ENCODE measurements at places on chromosomes 3 and 15.

- DNase-seq = no peak
Observed at GRCh38 chr3:46098319-46098761, 71.1 kb upstream of the XCR1 start.

GRCh38 chr3:184687363-184688015 is 24.4 kb downstream of the MAGEF1 start:
- peak; percentile 36 for DNase-seq

DNA sequence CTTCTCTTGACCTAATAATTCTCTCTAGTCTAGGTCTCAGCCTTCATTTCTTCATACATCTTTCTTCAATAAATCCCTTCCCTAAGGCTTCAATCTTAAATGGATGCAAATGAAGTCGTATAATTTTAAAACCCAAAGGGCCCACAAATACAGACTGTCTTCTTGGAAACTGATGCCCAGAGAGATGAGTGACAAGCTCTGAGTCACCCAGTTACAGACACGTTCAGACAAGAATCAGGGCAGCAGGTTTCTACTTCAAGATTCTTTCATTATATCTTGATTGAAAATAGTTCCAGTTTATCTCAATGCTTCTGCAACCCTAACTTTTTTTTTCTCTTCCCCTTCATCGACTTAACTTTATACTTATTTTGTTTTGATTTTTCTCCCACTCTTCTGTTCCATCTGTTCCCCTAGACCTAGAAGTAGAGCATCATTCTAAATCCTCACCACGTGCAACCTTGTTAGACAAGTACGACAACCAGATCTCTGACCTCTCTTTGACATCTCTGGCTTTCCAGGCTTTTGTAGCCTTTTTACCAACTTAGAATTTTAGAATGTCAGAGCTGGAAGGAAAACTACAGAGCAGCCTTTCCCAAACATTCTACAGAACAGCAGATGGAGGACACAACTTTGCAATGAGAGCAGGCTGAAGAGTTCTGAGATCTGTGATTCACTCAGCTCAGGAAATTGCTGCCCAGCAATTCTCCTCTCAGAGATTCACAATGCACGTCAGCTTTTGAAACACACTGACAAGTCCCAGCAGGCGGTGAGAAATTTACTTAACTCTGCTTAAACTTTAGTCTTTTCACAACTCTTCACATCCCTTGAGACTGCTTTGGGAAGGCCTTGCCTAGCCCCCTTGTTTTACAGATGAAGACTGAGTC is 25.3 kb downstream of the NCEH1 start:
- DNase-seq = no peak

DNA sequence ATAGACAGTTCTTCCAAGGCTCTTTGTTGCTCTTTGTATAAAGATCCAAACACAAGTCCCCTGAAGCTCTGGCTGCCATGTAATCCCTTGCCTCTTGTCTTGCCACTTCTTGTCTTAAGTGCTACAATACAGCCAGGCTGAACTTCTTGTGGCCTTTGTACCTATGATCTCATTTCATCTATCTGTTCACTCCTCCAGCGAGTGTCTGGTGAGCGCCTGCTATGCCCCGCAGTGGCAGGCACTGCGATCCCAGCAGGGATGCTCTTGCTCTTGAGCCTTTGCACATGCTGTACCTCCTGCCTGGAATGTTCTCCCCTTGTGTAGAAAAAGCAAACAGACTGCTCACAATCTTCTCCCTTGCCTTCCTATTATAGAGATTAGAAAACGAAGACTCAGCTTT is 81.9 kb upstream of the ADPGK start:
- DNase-seq = no peak

DNA sequence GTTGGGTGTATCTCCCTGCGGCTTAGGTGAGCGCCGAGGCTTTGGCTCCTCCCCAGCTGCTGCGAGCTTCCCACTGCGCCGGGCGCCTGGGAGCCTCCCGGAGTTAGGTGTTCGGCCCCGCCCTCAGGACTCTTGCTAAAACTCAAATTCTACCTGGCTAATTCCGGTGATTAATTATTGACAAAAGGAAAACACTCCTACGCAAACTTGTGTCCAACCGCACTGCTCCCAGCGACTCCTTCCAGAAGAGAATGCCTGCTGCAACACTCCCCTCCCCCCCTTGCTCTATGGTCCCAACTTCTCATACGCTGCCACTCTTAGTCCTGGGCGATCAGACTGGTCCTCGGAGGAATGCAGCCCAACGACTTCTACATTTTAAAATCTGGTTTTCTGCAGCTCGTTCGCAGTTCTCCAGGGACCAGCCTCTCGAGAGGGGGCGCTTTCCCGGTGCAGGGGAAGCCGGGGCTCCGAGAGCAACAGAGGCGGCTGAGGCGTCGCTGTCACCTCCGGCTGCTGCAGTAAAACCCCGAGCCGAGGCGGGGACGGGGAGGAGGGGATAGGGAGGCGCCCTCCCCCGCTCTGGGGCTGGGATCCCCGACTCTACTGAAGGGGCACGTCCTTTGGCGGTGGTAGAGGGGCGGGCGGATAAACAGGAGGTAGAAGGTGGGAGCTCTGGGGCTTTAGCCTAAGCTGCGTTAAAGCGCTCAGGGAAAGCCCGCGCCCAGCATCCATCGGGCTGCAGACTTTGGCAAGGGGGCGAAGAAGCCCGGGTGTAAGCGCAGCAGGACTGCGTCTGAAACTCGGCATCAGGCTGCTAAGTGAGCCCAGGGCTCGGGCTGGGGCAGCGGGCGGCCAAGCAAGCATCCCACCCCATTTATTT is at the start of gene SPTSSB:
Gene SPTSSB, minus strand, starts transcription at position 77 of the 880 bp plus-strand sequence. CDS start 25,194 bp downstream, outside the sequence.
- peak; percentile 59 for DNase-seq

DNA sequence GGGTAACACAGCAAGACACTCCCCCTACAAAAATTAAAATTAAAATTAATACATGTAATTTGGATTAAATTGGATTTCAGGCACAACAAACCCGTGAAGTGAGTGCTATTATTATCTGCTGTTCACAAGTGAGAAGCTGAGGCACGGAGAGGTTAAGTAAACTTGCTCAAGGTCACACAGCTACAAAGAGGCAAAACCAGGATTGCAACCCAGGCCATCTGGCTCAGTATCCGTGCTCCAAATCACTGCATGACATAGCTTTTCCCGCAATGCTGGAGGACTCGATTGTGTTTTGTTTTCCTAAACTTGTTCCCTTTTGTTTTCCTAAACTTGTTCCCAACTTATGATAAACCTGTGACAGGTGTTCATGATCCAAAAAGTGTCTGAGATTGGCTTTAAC is 19.9 kb upstream of the C15orf39 start:
- no peak for DNase-seq

DNA sequence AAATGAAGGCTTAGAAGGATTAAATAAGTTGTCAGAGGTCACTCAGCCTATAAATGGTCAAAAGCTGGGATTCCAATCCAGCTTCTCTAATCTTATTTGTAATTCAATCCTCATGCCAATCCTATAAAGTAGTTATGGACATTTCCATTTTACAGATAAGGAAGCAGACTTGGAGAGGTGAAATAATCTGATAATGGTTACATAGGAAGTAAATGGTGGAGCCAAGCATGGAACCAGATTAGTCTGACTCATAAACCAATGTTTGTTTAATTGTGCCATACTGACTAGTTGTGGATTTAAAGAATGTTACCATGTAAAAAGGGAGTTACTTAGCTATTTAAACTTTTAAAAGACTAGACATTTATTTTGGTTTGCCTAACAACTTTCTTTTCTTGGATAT is 59.7 kb downstream of the KCNAB1 start:
- DNase-seq = no peak

DNA sequence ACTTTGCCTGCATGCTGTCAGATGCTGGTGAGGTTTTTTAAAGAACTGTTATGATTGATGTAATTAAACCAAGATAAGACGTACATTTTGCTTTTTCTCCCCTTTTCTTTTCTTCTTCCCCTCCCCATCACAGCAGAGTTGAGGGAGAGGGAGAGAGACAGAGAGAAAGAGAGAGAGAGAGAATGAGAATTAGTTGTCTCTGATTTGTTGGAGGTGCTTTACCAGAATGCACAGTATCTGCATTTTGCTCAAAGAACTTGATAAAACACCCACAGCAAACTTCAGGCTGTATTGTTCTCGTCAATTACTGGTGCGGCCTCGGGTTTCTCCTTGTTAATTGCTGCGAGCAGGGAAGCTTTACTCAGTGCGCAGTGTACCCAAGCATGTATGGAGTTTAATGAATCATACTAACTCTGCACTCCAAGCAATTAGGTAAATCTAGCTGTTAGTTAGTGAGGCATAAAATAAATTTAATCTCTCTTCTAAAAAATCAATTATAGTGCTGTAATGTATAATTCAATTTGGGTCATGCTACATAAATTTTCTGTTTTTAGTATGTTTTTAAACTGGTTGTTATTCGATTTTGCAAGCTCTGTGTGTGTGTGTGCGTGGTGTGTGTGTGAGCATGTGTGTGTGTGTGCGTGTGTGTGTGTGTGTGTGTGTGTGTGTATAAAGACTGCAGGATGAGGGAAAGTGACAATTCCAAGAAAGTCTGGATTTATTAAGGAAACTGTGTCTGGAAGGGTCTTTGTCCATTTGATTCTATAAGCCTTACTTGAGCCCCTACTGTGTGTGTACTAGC is 273.4 kb downstream of the TLE3 start:
- DNase-seq = no peak

- no peak for DNase-seq
Observed at GRCh38 chr3:146110161-146110560, 50.8 kb downstream of the PLOD2 start.

DNA sequence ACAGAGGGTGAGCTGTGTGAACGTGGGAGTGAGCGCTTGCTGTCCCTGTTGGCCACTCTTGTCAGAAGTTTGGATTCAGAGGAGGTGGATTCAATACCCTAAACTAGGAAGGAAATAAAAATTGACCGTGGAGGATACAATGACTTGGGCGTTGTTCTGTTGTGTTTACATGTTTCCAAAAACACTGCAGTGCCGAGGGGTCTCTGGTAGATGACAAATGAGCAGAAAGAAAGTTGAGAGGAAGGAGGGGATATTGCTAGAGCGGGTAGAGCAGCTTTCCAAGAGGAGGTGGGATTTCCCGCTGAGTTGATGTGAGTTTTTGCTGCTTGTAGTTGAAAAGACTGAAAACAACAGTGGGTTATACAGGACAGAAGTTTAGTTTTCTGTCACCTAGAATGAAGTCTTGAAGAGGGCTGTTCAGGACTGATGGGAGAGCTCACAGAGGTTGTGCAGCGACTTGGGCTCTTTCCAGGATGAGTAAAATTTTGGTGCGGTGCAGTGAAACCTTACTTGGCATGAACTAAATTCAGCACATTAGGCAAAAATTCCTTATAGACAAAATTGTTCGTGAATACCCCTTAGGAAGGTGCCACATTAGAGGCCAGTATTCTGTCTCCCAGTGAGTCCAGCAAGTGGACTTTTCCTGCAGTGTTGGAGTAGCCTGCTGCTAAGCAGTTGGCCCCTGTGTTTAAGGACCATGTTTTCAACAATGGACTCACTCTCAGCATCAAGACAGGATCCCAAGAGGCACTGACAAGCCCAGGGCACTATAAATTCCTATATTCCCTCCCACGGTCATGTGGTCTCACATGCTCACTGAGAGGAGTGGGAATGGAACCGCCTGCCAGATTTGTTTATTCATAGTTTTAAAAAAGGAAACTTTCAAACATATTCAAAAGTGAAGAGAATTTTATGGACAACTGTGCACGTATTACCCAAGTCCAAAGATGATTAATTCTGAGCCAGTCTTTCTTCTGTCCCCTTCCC is 435.0 kb upstream of the C2CD4B start:
- no peak for DNase-seq

DNA sequence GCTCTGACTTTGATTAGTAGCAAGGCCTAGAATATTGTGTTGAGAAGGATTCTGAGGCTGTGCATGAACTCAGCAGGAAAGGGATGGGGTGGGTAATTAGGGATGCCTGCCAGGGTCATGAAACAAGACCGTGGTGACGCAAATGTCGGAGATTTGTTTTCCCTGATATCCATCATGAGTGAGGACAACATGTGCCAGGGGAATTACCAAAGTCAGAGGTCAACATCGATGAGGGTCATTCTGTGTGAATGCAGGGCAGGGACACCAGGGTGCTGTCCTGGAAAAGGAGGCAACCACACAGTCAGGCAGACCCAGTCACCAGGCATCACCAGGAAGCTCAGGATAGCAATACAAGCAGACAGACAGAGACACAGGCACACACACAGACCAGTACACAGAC is 52.2 kb downstream of the SLCO2A1 start:
- DNase-seq = no peak

DNA sequence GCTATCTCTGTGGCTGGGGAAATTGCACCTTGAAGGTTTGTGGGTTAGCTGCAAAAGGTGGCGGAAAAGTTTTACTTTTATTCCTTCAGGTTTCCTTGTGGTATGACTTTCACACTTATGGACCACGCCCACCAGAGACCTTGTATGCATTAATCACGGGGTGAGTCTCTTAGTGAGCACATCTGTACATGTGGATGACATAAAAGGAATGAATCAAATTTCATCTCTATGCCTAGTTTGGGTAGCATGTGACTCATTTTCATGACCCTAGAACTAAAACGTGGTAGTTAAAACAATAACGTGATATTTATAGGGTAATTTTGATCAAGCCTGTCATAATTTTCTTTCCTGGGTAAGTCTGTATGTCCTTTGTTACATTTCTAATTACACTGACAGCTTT is 141.7 kb downstream of the PDCD6IP start:
- no peak for DNase-seq

DNA sequence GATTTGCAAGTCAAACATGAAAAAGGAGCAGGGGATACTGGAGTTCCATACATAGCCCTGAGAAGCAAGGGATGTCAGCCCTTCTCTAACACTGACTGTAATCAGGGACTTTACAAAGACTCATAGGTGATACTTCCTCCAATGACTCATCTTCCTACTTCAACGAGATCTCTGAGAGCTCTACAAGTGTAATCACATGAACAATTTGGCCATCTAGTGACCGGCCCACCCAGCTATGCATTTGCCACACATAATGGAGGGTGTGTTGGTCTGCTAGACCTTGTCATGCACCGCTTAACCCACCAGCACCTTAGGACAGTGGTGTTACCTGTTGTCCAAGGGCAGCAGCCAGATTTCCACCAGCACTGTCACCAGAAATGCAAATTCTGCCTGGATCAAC is 75.3 kb downstream of the NCEH1 start:
- no peak for DNase-seq

DNA sequence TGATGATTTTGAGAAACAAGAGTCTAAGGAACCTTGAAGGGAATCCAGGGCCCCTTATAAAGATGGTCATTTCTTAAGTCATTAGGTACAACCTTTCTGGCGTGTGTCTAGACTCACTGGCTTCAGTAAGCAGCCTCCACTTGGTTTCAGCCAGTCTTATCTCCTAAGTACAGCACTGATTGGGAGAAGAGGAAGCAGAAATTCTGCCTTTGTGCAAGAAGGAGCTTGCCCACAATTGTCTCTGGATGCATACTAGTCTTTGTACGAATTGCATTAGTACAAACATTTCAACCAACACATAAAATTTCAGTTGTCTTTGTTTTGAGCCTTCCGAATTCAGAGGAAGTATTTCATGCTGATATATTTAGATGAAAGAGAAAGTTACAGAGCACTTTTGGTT is 139.4 kb downstream of the SLCO3A1 start:
- no peak for DNase-seq

Data from HEK293T (cell line).